ENCODE measurements at places on chromosomes 16 and 17.

GRCh38 chr17:74172700-74173099 lies 30.8 kb upstream of the RPL38 start:
- no peak for DNase-seq

GRCh38 chr17:62163847-62164246 lies 98.8 kb upstream of the MED13 start:
- DNase-seq, result no peak

DNA sequence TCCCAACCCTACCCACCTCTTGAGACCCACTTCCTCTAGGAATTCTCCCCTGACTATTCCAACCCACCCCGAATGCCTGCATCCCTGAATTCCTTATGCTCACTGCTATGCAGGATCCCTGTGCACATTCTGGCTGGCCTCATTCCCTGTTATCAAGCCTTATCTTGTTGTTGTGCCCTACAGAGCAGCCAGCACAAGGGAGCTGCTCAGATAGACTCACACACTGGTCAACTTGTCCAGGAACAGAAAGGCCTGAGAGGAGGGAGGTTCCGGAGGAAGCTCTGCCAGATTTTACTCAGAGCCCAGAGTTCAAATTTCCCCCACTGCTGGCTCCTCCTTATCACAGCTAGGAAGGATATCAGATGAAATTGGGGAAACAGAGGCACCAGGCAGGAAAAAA lies 24.8 kb upstream of the MYO18A start:
- no peak for DNase-seq

DNA sequence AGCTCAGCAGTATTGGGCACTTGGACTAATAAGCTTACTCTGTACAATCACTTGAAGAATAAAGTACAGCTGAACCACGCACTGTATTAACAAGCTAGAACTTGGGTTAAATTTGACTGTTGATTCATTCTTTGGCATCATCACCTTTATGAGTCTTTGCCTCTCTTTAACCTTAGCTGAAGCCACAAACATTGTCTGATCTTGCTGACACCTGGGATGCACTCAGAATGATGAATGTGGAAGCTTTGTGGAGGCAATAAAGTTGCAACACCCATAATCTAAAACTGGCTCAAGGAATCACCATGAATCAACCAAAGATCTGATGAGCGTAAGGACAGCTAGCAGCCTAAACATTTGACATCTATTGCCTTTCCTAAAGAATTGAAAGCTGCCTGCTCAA lies 590.6 kb upstream of the SOX9 start:
- DNase-seq, result no peak

GRCh38 chr17:37194208-37194607 lies 181.6 kb upstream of the C17orf78 start:
- DNase-seq, result no peak

- no peak for DNase-seq
Observed at GRCh38 chr17:43676471-43676870, 14.7 kb upstream of the MEOX1 start.

DNA sequence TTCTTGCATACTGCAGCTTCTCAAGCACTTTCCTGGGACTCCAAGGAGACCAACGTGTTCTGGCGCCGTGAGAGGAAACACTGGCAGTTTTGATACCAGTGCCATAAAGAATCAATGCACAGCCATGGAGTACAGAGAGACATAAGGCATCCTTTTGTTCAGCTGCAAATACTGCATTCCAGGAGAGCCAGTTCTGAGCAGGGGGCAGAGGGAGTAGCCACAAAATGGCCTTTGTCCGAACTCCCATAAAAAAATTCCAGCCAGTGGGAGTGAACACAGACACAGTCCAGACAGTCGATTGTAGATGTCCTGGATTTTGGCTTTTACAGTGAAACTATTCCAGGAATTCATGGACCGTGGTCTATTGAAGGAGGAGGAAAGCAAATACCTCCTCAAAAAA lies 36.2 kb upstream of the TEKT3 start:
- DNase-seq, result no peak
